ENCODE measurements at places on chromosomes 11 and 22. TPM values are rescaled to one million over a fixed set of nuclear protein-coding genes. Genes with fewer than 3 reads are reported as not detected.

CRYBA4 gene
- not detected for total RNA-seq

BDNF gene
- 2.8 TPM for total RNA-seq

APOL5 gene
- not detected for total RNA-seq

PTDSS2 gene
- total RNA-seq = 46.3 TPM
